NCI-H82 (cell line): ENCODE measurements at places on chromosomes 11 and 22.
A peak's percentile ranks its signal among the peaks of the same experiment; 100 is the strongest.

DNA sequence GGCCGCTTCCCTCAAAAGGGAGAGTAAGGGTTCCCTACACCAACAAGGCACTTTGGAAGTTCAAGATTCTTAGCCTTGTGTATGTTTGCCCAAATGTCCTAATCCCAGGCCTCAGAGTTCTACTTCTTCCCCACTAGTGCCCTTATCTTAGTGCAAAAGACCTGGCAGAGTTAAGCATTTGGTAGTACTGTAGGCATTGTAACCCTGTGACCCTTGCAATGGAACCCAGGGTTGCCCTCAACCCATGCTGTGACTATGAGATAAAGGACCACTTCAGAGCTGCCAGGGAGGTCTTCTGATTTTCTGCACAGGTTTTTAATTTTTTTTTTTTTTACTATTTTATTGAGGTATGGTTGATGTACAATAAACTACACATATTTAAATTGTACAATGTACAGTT is 65.1 kb downstream of the C11orf65 start:
- no peak for DNase-seq

DNA sequence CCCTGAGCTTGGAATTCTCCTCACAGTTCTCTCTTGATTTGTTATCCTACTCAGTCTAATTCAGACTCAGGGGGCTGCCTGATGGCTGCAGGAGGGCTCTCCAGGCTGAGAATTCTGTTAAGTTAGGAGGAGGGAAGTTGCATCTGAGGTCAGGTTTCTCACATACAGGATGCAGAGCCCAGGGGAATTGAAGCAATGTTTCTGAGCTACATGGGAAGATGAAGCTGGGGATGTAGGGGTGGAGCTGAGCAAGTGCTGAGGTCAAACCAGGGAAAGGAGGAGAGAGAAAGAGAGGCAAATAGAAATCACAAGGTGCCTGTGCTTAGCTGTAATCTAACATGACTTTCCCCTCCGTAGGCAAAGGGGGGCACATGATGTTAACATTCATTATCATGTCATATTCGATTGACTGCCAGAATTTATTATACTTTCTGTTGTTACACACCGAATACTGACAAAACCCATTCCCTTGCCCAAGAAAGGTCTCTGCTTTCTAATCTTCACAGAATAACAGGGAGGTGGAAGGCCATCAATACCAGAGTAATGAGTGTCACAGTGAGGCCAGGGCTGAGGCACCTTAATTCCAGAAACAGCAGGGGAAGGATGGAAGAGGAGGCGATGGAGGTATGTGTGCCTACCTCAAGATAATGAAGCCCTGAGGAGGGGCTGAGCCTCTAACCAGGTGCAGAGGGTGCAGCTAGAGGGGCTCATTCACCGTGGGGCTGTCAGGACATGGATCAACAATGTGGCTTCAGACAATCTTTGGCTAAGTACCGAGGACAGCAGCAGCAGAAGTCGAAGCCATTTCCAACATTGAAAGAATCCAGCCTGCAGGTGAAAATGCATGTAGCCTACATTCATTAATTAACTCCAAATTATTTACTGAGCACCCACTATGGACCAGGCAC is 205.4 kb upstream of the SNX19 start:
- DNase-seq: no peak

DNA sequence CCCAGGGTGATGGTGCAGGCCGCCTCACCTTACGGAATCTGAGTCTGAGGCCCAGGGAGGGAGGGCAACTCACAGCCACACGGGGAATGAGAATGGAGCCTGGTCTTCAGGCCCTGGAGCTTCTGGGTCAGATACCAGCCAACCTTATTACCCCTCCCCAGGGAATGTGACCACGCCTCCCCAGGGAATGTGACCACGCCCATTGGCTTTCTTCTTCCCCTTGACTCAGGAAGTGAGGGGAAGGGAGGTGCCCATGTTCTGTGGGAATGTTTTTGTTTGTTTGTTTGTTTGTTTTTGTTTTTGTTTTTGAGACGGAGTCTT is 57.5 kb upstream of the RBFOX2 start:
- DNase-seq: peak; percentile 3

- DNase-seq: peak; percentile 58
Measured at GRCh38 chr11:65780770-65781151, at the start of gene AP5B1. Gene AP5B1, minus strand, starts transcription at chr11:65780976. Its CDS starts 385 bp downstream, at chr11:65780591.

- peak; percentile 80 for DNase-seq
Measured at GRCh38 chr22:28594797-28595462, 84.7 kb downstream of the TTC28 start.

GRCh38 chr22:31233001-31233400 is 20.9 kb downstream of the LIMK2 start:
- no peak for DNase-seq

DNA sequence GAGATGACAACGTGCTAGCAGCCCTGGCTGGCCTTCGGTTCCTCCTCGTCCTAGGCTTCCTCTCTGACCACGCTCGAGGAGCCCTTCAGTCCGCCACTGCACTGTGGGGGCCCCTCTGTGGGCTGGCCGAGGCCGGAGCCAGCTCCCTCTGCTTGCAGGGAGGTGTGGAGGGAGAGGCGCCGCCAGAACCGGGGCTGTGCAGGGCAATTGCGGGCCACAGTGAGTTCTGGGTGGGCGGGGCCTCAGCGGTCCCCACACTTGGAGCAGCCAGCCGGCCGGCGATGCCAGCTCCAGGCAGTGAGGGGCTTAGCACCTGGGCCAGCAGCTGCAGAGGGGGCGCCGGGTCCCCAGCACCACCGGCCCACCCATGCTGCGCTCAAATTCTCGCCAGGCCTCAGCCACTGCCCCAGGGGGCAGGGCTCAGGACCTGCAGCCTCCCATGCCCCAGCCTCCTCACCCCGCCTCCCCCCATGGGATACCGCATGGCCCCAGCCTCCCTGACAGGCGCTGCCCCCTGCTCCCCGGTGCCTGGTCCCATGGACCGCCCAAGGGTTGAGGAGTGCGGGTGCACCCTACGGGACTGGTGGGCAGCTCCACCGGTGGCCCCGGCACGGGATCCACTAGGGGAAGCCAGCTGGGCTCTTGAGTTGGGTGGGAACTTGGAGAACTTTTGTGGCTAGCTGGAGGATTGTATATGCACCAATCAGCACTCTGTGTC is 399.4 kb downstream of the LUZP2 start:
- DNase-seq: no peak
